ENCODE measurements at places on chromosomes 16 and 17.

DNA sequence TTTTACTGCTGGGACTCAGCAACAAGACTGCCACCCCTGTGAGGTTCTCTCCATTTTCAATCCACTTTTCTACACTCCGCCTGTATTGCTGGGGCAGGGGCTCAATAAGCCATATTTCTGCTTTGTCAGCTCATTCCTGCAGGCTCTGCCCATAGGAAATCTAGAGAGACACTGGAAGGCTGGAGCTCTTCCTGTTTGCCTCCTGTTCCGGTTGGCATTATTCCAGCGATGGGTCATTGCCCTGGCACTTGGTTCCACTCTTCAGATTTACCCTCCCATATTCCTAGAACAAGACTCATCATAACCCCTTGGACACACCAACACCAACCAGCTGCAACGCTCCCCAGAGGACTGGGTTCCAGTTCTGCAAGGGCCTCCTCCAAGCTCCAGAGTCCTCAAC, 210.4 kb downstream of the CA10 start:
- no peak for DNase-seq

GRCh38 chr16:85395913-85396878, 216.9 kb upstream of the GSE1 start:
- peak; percentile 51 for DNase-seq

DNA sequence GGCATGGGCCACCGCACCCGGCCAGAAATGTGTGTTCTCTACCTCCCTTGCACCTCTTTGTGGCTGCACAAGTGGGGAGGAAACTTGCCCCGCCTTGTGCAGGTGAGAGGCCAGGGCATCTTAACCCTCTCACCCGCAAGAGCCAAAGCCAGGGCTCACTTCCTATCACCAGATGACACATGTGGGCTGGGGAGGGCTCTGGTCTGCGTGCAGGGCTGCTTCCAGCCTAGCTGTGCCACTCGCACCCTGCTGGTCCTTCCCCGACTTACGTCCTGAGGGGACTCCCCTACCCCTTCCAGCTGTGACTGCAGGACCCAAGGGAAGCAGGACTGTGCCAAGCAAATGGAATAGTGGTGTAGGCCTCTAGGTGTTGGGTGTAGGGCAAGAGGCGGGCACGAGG, 6.9 kb downstream of the MIEF2 start:
- DNase-seq, result no peak

DNA sequence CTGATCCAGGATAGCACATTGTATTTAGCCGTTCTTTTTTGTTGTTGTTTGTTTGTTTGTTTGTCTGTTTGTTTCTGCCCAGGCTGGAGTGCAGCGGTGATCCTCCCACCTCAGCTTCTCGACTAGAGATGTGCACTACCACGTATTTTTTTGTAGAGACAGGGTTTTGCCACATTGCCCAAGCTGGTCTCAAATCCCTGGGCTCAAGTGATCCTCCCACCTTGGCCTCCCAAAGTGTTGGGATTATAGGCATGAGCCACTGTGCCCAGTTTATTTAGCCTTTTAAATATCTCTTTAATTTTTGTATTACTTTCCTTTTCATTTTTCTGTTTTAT, 9.2 kb upstream of the NLRC5 start:
- DNase-seq, result no peak

Measured in NCI-H1092 (cell line).